ENCODE measurements at places on chromosomes 2 and 18.

- DNase-seq = no peak
These were observed 80.5 kb upstream of the HPCAL1 start for GRCh38 chr2:10221976-10222870.

DNA sequence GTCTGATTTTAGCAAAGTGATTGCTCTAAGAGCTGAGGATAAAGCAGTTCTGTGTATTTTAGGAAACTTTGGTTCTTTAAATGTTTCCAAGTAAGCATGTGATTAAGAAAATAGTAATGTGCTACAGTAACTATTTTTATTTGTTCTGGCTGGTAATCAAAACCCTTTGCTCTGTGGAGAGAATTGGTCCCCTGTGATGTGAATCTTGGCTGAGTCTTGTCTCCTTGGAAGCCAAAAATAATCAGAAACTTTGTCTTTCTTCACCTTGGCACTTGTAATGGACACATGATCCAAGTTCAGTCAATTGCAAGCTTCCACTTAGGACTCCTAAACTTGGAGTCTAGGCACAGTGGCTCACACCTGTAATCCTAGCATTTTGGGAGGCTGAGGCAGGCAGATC lies 422.7 kb upstream of the CDH20 start:
- DNase-seq = no peak

GRCh38 chr2:147759536-147759935 lies 85.3 kb upstream of the ACVR2A start:
- no peak for DNase-seq

DNA sequence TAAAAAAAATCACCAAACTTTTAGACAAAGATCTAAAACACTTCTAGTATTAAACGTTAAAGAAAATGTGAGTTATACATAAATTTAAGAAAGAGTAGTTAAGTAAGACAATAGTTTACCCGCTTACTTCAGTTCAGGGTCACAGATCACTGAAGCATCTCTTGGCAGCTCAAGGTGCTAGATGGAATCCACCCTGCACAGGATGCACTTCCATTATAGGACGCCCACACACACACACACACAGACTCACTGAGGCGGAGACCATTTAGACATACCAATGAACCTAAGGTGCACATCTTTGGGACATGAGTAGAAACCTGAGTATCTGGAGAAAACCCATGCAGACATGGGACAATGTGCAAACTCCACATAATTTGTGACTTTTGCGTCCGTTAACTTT lies 630.6 kb upstream of the ZNF804A start:
- no peak for DNase-seq

DNA sequence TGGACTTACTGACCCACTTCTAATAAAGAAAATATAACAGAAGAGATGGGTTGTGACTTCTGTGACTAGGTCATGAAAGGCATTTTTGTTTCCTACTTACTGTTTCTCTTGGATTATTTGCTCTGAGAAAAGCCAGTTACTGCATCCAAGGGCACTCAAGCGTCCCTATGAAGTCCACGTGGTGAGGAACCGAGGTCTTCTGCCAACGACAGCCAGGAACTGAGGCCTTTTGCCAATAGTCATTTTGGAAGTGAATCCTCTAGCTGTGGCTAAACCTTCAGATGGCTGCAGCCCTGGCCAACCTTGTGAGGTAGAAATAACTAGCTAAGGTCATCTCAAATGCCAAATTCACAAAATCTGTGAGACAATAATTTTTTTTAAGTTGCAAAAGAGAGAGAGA lies 449.8 kb upstream of the RGPD4 start:
- DNase-seq = no peak

DNA sequence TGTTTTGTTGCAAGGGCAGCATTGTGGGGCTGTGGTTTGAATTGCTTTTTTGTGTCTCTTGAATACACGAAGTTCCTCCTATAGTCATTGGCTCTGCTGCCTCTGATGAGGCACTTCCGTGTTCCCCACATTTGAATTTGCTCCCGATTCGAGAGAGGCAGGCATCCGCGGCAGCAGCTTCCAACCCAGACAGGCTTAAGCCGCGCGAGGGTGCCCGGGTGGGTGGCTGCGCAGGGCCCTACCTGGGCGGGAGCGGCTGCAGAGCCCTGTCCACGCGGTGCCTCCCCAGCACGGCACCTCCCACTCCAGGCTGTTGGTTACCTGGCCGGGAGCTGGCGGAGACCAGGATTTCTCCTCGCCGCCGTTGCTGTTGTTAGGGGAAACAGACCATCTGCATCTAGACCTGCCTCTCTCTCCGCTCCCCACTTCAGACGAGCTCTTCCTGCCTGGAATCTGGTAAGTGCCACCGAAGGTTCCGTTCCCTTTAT lies 151.3 kb downstream of the NEDD4L start:
- DNase-seq = no peak

GRCh38 chr2:111634995-111635538 lies 248.9 kb downstream of the ANAPC1 start:
- DNase-seq = no peak

DNA sequence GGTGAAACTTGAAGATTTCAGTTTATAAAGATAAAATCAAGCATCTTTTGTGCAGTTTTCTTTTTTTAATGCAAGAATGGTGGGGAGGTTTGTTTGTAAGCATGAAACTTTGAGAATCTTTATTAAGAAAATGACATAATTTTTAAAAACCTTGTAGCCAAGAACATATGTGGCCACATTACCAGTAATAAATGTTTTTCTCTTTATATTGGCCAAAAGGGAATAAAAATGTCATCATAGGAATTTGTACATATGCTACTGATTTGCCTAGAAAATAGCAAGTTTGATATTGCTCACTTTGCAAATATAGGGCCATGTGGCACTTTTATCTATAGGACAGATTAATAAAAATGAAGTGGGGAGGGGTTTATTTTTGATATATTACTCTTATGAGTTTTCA lies 25.6 kb downstream of the METTL21A start:
- DNase-seq = peak; percentile 13

DNA sequence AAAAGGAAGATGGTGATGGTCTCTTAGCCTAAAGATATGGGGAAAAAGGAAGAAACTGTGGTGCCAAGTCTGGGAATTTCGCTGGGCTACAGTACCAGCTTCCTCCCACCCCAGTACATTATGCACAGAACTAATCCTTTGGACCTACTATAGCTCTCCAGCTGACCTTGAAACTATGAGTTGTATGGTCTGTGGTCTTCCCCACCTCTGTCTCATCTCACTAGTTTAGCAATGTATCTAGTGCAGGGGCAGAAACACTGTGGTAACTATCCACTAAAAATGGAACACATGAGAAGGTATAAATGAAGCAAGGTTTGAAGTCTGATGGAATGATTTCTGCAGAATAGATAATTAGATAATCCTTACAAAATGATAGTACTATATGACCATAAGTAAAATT lies 190.4 kb upstream of the CCDC150 start:
- no peak for DNase-seq

DNA sequence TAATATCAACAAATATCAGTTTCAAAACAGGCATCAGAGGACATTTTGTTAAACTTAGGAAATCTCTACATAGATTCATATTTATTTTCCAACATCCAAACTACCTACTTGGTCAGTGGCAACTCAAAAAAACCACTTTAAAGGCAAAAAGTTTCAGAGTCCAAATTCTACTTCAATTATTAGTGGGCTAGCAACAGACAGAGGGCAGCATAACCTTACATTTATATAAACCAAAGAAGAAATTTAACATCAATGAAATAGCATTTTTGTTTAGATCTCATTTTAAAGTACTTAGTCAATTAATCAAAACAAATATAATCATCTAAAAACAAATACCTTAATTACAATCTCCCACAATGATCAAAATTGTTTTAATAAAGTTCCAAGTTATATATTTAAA lies 33.3 kb downstream of the RTTN start:
- DNase-seq = peak; percentile 34

GRCh38 chr2:239846789-239847676 lies 178.1 kb downstream of the NDUFA10 start:
- no peak for DNase-seq

DNA sequence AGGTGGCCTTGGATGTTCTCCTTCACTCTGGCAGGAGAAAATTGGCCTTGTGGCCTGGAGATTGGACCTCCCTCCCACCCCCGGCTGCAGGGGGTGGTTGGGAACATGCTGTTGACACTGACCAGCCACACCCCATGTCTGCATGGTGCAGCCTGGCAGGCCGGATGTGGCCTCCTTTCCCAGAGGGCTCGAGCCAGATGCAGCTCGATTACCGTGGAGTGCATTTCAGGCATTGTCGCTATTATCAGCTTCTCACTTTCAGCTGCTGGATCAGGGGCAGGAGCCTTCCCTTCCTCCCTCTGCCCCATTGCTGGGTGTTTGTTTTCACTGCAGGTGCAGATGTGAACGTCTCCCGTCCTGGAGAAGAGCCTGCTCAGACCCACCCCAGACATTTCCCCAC lies 211.0 kb upstream of the SIX2 start:
- no peak for DNase-seq

DNA sequence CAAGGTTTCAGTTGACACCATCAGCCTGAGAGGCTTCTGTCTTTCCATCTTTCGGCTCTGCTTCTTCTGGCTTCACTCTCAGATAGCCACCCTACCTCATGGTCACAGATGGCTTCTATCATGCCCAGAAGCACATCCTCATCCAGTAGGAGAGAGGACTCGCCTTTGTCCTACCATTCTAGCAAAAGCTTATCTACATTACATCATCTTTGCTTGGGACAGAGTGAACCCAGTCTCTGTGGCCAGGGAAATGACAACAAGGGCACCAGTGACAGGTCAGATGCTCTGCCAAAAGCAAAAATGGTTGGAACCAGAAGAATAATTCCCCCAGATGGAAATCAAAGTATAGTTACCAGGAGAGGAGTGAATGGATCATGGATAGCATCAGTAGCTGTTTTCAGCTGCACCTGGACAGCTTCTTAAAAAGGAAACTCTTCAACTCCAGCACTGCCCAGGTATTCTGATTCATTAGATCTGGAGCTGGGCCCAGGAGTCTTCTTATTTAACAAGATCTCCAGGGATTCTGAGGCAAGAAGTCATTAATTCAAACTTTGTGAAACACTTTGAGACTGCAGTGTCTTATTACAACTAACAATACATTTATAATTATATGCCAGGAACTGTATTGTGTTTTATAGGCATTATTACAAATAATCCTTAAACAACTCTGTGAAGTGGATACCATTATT lies 257.7 kb upstream of the UBE2E3 start:
- DNase-seq = peak; percentile 18

DNA sequence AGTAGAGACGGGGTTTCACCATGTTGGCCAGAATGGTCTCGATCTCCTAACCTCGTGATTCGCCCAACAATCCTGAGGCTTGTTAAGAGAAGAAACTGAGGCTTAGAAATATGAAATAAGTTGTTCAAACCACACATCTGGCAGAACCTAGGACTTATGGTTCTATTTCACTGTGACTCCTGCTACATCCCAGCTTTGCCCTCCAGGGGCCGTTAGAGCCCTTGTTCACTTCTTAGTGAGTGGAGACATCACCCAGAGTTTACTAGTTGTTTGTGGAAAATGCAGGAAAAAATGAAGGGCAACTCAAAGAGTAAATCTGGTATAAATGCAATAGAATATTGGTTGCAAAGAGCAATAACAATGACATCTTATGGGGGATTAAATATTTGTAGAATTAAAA lies 43.9 kb downstream of the MARCHF4 start:
- DNase-seq = no peak

GRCh38 chr2:102279391-102279735 lies 32.0 kb upstream of the IL1RL1 start:
- no peak for DNase-seq

GRCh38 chr2:1614564-1614963 lies 129.8 kb downstream of the PXDN start:
- DNase-seq = no peak

DNA sequence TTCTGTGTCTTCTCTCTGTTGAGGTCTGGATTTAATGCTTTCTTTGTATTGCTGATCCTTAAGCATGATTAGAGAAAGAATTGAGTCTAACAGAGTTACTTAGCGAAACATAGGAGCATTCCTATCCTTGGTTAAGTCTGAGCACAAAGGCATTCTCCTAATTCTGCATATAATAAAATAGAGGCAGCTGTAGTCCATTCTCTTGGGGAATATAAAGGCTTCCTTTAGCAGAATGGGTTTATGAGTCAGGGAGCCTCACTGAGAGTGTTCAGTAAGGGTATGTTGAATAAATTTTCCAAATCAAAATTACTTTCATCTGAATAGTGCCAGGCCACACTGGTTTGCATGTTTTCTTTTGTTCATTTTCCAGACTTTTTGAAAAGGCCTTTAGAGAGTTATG lies 101.5 kb downstream of the GALNT1 start:
- no peak for DNase-seq

- DNase-seq = no peak
These were observed 26.3 kb upstream of the POMC start for GRCh38 chr2:25194576-25195122.

DNA sequence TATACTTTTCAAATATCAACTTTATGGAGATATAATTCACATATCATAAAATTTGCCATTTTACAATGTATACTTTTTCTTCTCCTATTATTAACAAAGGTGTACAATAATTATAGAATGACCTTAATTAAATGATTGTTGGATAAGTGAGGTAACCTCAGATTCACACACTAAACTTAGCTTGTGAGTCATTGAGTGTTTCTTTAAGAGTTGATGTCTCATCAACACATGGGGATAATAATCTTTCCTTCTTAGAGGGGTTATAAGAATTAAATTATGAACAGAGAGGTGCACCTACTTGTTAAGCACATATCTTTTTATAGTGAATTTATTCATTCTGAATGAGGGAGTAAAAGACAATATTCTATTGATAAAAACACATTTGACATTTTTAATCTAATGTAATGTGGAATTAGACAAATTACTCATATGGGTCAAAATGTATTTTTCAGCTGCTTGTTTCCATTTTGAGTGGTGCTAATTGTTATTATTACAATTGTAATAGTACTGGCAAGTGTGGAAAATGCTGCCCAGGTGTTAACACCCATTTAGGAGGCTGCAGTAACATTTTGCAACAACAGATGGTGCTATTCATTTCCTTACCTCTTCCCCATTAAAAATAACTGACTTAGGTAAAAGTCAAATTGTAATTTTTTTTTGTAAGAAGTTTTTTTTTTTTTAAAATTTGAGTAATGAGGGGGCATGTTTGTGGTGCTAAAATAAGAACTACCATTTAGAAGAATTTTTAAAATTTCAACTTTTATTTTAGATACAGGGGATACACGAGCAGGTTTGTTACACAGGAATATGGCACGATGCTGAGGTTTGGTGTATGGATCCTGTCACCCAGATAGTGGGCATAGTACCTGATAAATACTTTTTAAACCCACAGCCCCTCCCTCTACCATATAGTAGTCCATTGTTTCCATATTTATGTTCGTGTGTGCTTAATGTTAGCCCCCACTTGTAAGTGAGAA lies 32.1 kb upstream of the DYNAP start:
- peak; percentile 26 for DNase-seq

- no peak for DNase-seq
These were observed 2.1 kb downstream of the FZD5 start for GRCh38 chr2:207767461-207768167.

GRCh38 chr2:167196461-167197252 lies 308.4 kb downstream of the XIRP2 start:
- peak; percentile 17 for DNase-seq

DNA sequence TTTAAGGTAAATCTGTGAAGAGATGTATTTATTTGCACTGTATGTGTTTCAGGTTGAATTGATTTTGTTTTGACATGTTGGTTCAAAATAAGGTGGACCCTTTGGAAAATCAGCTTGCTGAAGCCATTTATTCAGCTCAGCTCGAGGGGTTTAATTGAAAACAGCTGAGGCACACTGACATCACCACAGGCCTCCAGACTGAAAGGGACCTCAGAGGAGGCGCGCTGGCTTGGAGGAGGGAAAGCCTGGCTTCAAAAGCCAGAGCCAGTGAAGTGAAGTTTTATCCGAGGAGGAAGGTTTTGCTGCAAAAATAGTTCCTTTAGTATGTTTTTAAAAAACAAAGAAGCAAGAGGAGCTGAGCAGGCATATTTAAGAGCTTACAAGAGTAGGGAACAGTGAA lies 26.9 kb upstream of the DNMT3A start:
- peak; percentile 50 for DNase-seq

Measured in GM03348 (cell line).